NCI-H2029 (cell line): ENCODE measurements at places on chromosomes 6 and 20.

DNA sequence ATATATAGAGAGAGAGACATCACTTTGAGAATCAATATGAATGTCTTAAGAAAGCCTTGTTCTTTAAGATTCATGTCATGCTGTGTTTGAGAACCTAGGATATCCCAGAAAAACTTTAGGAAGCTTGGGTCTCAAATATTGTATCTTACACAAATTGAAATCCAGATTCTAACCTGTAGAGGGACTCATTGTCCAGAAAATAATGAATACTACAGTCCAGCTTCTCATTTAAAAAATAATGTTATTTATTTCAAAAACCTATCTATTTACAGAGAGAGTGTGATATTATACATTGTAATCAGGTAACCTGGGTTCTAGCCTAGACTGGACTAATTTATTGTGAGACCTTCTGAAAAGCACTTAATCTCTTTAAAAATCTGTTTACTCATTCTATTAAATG lies 4.2 kb downstream of the RFX6 start:
- DNase-seq, result no peak

- no peak for DNase-seq
Observed at GRCh38 chr6:39233333-39233732, 4.1 kb upstream of the KCNK5 start.

GRCh38 chr6:127291495-127291894 lies 24.8 kb downstream of the RNF146 start:
- DNase-seq, result no peak

DNA sequence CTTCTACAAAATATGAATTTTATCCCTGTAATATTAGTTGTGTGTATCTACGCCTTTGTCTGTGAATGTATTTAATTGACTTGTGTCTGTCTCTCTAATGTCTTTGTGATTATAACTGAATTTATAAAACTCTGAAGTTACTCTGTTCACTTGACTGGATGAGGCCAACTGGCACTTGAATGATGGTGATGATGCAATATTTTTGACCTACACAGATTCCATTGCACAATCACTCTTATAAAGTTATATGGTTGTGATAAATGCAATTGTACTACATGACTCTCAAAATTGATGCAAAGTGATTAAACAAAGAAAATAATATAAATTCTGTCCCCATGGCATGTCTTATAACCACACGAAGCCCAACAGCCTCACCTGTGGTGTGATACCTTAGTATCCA lies 287.3 kb upstream of the PLN start:
- DNase-seq, result no peak

DNA sequence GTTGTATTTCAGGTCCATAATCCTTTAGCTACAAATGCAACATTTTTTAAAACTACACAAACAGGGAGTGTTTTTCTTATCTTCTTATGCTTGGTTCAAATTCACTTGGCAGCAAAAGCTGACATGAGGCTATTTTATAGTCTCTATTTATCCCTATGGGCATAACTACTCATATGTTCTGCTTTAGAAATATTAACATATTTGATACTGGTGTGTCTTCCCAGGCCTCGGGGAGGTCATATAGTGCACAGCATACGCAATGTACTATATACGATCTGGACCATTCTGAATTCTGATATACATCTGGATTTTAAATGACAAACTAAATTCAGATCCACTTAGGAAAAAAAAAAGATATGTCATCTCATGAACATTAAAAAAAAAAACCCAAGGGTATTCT lies 69.2 kb downstream of the TFAP2C start:
- no peak for DNase-seq

DNA sequence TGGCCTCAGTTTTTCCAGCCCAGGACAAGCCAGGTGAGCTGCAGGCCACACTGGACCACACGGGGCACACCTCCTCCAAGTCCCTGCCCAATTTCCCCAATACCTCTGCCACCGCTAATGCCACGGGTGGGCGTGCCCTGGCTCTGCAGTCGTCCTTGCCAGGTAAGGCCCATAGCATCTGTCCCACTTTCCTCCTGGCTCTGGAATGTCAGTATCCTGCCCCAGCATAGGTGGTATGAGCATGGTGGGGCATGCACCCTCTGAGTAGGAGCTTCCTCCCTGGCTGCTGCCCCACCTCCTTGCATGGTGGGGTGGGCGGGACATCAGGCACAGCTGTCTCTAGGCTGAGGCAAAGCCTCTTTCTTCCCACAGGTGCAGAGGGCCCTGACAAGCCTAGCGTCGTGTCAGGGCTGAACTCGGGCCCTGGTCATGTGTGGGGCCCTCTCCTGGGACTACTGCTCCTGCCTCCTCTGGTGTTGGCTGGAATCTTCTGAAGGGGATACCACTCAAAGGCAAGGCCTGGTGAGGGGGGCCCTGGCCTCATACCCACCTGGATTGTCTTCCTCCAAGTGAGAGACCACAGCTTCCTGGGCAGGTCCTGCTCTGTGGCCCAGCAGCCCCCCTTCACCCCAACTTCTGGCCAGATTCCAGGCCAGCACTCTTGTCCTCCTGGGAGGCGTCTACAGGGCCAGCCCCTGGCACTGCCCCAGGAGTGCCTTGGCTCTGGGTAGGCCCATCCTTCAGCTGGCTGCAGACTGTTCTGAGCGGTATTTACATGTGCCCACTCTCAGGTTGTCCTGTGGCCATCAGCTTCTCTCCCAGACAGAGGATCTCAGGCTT lies 9.1 kb downstream of the PI16 start:
- peak; percentile 89 for DNase-seq

DNA sequence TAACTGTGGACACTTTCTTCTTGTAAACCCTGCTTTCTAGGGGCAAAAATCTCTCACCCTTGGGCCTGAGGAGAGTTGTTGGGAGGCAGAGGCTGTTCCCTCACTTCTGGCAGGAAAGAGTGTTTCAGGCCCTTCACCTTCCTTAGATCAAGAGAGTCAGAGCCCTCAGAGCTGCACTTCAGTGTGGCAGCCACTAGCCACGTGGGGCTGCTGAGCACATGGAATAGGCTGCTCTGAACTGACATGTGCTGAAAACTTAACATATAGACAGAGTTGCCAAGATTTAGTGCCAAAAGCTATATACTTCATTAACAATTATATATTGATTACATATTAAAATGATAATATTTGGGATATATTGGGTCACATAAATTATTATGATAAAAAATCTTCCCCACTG lies 4.4 kb upstream of the LMBRD1 start:
- no peak for DNase-seq

- DNase-seq, result no peak
Observed at GRCh38 chr6:162605881-162606280, 121.7 kb downstream of the PRKN start.

- no peak for DNase-seq
Observed at GRCh38 chr20:16615199-16615598, 42.0 kb upstream of the KIF16B start.

GRCh38 chr6:111775145-111775922 lies 97.9 kb downstream of the FYN start:
- no peak for DNase-seq

GRCh38 chr6:24419526-24419925 lies 16.8 kb downstream of the MRS2 start:
- DNase-seq, result no peak

DNA sequence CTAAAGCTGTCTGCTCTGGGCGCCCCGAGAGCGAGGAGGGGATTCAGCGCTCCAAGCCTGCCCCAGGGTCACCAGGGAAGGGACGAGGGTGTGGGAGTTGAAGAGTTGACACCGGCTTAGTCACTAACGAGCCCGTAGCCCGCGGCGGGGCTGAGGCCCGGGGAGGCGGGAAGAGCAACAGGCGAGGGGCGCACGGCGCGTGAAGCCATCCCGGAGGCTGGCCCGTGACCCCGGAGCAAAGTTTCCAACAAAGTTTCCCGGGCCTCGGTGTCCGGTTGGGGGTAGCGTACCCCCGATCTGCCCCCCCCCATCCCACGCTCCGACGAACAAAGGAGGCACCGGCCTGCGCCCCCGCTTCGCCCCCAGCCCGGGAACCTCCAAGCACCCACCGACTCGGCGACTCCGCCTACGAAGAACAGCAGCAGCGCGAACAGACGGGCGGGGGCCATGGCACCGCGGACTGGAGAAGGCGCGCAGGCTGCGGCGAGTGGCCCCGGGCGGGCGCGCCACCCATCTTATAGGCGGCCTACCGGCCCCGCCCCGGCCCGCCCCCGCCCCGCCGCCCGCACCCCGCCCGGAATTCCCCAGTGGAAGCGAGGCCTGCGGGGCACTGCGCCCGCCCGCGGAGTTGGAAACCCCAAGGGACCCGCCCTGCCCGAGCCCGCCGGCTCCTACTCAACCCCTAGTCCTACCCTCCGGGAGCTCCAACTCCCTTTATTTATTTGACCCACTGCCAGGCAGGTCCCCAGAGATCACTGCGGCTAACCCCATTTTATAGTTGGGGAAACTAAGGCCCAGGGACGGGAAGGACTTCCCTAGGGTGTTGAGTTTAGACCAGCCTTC lies at the start of gene SDC4:
Gene SDC4 (minus strand): TSS at position 489 of the 843 bp plus-strand sequence. CDS start 40 bp downstream, at position 449.
- DNase-seq, result peak; percentile 30

DNA sequence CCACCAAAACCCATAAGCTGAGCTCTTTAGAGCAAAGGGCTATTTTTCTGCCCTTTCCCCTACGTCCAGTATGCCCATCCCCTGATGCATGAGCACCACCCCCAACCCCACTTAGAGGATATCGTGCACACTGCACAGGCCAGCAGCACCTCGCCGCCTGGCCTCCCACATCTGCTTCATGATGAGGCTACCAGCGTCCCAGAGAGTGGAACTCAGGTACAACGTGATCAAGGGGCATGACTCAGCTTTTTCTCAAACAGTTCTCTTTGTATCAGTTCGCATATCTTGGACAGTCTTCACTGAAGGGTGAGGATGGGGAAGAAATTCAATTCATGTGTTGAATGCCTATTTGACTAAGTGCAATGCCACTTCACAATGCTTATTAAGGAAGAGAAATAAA lies 81.9 kb upstream of the QKI start:
- no peak for DNase-seq

DNA sequence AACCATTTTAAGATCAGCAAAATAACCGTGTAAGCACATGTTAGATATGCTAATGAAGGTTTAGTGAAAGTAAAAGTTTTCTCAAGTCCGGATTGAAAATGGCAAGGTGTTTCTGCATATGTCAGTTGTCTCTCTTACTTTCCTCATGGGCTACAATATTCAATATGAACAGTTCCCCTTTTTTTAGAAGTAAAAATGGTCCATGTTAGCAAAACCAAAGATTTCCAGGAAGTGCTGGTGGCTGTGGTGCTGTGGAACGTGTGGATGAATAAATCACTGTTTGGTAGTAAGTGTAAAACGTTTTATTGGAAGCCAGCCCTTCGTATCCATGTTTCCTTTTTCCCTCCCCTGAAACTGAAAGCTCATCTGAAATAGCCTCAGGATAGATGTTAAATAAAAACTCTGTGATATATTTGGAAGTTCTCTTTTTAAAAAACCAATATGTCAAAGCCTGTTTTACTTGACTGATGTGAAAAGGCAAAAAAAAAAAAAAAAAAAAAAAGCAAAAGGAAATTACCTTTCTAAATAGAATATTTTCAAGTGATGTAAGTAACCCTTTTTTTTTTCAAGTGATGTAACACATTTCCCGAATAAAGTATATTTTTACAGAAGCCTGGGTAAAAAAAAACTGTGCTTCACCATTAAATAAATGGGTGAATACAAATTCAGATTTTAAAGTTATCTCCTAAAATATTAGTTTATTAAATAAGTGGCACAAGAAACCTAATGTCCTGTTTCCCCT lies 41.9 kb downstream of the PLEKHG1 start:
- DNase-seq, result no peak

DNA sequence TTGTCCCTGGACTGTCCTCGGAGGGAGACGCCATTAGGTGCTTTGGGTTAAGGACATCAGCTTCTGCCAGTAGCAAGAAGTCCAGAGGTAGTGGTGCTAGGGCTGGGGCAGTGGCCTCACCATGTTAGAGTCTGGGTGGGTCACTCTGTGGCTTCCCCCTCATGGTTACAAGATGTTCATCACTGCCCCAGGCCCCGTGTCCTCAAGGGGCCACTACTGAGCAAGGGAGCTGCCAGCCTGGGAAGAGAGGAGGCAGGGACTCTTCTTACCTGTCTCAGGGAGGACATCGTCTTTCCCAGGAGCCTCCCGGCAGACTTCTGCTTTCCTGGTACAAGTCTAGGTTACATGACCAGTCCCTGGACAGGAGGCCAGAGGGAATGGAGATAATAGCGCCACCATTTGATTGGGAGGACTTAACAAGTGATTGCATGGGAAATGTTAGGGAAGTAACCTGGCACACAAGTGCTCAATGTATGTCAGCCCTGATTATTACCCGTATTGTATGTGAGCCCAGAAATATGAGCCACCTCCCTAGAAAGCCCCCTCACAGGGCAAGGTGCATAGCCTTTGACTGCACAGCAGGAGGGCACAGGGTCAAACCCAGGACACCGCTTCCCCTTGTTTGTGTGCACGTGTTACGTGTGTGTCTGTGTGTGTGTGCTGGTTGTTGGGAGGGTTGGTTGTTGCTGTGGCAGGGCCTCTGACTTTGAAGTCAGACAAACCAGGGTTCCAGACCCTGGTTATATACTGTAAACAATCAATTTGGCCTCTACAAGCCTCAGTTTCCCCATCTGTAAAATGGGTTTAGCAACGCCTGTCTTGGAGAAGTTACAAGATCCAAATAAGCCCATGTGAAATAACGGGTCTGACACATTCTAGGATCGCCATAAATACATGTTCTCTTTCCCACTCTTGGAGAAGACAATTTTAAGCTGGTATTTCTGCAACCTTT lies 30.0 kb downstream of the SIRPA start:
- DNase-seq, result no peak

- no peak for DNase-seq
Observed at GRCh38 chr6:7932625-7933024, 22.0 kb upstream of the TXNDC5 start.

DNA sequence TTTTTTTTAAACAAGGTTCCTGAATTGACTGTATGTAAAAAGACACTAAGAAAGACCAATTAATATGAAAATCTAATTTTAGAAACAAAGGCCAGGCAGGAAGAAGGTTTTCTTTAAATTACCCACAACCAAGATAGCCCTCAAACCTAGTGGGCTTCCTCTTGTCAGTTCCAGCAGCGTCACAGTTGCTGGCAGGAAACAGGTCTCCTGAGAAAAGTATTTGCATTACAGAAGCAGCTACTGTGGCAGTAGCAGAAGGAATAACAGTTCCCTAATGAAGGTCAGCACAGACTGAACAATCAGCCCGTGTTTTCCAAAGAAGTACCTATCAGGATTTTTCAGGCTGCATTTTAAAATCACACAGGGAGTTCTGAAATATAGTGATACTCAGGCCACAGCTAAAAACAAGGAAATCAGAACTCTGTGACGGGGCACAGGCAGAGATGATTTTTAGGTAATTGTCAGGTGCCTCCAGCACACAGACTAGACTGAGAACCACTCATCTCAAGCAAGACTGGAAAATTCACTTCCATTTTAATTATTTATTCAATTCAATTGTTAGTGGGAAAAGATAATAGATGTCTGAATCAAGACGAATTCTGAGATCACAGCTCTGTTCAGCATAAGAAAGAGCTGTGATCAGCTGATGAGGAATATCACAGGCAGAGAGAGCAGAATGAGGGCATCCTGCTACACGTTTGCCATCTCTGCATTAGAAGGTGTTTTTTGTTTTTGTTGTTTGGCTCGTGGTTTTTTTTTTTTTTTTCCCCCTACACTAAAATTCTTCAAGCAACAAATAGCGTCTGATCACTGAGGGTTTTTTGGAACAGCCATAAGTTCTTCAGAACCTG lies 230.5 kb upstream of the KHDRBS2 start:
- DNase-seq, result no peak
